Stimulated activated CD8-positive, alpha-beta memory T cell treated with anti-CD3 and anti-CD28 coated beads, Interleukin-4, amount 100 ng/mL, for 24 hours (primary cell): ENCODE measurements at places on chromosomes 1 and 21.

DNA sequence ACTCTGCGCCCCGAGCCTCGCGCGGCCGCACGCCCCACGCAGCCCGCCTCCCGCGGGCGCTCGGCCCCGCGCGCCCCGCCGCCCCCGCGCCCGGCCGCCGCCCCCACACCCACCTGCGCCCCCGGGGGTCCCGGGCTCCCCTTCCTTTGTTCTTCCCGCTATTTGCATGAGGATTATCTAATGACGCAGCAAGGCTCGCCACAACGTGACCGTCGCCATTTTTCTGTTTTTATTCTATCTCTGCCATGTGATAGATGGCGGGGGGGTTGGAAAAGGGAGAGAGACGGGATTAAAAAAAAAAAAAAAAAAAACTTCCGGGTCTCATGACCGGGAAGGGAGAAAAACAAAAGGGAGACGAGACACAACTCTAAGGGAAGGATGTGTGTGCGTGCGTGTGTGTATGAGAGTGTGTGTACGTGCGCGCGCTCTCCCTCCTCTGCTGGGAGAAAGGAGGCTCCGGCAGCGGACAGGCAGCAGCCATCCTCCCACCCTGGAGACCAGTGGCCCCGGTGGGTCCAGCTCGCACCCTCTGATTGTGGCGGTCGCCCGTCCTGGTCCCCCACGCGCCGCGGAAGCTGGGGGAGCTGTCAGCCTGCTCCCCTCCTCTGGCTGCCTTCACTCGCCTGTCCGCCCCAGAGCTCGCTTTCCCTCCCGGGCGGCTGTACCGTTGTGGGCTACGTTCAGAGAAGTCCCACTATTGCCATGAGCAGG is 80.4 kb upstream of the AK4 start:
- DNase-seq: peak; percentile 14

DNA sequence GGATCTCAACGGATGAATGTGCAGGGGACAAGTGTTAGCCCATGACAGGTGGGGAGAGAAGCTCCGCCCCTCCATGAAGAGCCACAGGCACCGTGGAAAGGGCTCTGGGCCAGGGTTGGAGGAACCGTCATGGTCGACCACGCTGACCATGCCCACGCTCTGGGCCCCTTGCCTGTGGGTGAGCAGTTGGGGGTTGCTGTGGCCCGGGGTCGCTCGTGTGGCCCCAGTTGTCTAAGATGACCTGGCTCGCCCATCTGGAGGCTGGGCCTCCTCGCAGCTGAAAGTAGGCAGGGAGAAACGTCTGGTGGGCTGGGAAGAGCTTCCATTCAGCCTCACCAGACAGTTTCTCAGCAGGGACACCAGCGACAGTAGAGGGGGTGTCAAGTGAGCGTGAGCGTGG is 13.1 kb upstream of the UTS2 start:
- no peak for DNase-seq

GRCh38 chr1:81125672-81126071 is 675.1 kb upstream of the ADGRL2 start:
- DNase-seq: no peak

DNA sequence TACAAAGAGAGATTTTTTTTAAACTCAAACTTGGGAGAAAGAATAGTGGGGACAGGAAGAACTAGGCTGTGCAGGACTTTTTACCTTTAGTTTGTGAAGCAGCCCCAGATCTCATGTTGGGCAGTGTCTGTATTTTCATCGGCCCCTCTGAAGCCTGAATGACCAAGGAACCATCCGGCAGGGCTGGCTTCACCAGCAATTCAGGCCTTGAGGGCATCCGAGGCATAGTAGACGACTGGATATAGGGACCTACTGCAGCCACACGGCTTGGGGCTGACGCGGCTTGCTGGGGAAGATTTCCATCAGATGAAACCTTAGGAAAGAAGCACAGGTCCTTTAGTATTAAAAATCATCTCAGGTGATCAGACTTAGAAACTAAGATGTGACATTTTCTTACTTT is 43.7 kb downstream of the TP53BP2 start:
- no peak for DNase-seq

DNA sequence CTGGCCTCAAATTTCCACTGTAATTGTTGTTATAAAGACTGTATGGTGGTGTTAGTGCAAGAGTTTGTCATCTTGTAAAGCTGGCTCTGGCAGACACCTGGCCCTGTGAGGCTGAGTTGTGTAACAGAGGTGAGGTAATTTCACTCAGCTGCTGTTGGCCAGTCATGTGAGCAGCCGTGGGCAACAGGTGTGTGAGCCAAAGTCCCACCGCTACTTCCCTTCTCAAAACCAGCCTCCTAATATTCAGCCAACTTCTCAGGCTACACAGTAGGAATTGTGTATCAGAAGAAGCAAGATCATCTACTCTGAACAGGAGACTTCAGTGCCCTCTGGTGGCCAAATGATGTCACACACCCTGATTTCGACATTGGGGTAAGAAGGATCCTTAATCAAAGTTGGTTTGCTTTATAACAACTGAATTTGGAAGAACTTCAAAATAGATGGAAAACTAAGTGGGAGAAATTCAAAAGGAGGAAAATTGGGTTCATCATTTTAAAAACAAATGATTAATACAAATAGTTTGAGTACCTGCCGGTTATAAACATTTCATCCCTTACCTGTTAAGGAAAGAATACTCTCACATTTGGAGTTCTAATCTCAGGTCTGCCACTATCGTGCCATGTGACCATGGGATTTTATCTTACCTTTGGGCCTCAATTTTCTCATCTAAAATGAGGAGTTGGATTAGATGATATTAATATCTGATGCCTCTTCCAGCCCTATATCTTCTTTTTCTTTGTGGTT is 2.6 kb upstream of the CREG1 start:
- DNase-seq: peak; percentile 54

DNA sequence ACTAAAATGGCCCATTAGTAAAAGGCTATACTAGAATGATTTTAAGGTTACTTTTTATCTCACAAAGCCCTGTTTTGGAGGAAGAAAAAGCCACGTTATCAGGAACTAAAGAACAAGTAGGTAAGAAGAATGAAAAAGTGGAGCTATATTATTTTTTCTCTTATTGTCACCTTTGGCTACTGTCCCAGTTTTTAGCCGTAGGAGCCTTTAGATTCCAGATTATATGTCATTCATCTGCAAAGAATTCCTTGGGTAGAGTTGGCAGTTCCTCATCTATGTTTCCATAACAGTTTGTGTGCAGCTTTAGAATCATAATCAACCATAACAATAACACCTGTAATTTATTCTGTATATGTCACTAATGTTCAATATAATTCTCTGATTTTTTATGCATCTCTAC is 83.8 kb downstream of the TPR start:
- no peak for DNase-seq

DNA sequence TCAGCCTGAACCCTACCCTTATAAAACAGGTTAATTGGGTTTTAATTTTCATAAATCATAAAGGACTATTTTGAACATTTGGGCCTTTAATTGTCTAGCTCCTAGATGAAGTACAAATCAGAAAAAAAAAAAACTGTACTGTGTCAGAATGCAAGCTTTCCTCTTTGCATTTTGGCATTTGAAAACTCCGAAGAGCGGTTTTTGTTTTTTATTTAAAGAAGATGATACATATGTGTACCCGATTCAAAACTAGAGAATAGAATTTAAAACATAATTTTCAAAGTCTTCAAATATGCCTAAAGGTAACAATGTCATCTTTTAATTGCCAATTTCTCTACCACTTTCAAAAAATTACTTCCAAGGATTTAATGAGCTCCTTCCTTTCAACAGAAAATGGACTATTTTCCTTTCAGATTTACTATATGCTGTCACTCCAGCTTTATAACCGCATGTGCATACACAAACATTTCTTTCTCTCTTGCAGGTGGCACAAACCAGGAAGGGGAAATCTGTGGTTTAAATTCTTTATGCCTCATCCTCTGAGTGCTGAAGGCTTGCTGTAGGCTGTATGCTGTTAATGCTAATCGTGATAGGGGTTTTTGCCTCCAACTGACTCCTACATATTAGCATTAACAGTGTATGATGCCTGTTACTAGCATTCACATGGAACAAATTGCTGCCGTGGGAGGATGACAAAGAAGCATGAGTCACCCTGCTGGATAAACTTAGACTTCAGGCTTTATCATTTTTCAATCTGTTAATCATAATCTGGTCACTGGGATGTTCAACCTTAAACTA is 33.7 kb downstream of the MRPL39 start:
- DNase-seq: peak; percentile 56

GRCh38 chr1:42195841-42196240 is 31.3 kb upstream of the GUCA2A start:
- DNase-seq: no peak

DNA sequence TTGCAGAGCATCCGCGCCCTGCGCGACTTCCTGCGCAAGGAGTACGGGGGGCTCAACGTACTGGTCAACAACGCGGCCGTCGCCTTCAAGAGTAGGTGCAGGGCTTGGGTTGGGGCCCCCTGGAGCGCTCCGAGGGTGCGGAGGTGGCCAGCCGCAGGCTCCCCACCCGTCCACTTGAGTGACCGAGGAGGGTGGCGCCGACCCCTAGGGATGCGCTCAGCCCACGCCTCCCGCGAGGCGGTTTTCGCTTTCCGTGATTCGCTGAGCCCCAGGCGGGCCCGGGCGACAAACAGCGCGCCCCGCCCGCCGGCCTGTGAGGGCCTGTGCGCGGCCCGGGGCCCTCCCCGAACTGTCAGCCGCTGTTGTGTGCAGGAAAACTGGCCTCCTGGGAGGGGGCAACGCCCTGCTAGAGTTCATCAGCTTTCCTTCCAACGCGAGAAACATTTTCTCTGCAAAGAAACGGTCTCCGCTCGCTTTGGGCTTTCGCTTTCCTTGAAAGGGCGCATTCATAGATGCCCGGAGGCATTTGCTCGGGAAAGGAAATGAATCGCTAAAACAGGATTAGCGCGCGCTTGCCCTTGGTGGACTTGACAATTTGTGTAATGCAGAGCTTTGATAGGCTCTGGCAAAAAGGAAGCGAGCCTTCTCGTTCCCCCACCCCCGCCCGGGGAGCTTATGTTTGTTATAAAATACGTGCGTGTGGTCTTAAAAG is 668 bp downstream of the CBR3 start:
- DNase-seq: peak; percentile 38

DNA sequence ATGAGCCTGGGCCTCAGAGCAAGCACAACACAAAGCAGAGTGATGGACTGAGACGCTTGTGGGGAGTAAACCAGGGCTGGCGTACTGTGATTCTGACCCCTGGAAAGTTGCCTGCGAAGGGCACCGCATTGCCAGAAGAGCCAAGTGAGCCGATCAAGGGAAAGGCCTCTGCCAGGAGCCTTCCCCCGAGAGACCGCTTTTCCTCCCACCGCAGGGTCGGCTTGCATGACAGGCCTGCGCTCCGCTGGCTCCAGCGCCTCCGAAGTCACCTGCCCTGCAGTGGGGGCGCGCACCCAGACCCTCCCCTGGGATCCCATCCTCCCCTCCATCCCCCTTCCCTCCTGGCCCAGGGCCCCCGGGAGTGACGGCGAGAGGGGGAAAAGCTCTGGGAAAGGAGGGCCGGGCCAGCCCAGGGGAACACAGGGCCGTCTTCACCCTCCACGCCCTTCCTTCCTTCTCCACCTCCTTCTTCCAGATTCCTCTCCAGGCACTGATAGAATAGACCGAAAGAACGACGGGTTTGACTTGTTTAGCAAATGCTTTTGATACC is 165.0 kb downstream of the TRIM33 start:
- DNase-seq: no peak

GRCh38 chr1:32639489-32640075 is 10.8 kb downstream of the ZBTB8OS start:
- DNase-seq: no peak

DNA sequence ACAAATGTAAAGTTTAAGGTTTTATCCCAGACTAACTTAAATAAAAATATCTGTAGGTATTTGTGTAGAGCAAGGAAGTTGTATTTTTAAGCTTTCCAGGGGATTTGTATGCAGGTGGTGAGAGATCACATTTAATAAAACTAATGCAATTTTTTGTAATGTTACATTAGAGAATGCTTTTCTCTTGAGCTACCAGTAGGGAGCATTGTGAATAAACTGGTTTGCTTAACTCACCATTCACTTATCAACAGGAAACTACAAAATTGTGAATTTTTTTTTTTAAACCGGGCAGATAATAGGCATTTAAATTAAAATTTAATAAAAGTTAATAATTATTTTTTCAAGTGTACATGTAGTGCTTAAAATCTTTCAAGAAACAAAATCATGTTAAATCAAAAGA is 78.6 kb downstream of the IVNS1ABP start:
- no peak for DNase-seq

DNA sequence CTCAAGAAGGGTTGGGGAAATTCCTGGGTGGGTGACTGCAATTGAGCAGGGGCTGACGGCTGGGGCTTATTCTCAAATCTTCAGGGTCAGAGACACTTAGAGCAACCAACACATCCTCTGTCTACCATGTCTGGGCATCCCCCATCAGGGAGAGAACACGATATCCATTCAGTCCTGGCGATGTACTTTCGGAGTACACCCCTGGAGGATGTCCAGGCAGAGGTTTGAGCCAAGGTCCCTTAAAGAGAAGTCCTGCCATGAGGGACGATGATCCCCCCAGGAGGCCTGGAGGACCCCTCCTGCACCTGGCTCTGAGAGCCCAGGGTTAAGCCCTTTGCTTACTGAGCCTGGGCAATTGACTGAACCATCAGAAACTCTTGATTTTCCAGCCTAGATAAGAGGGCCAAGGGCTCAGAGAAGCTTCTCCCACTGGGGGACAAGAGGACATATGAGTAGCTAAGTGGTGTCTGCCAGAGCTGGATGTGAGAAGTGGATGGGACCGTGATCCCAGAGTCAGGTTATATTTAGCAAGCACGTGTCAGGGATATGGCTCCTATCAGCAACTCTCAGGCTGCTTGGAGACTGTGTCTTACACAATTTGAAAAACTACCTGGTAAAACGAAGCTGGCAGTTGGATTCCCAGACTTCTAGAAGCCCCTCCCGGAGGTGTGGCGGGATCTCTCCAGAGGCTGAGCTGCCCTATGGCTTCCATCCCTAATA is 253.3 kb upstream of the VAMP3 start:
- no peak for DNase-seq
